AG20443 (cell line): ENCODE measurements at places on chromosomes 6 and 20.

DNA sequence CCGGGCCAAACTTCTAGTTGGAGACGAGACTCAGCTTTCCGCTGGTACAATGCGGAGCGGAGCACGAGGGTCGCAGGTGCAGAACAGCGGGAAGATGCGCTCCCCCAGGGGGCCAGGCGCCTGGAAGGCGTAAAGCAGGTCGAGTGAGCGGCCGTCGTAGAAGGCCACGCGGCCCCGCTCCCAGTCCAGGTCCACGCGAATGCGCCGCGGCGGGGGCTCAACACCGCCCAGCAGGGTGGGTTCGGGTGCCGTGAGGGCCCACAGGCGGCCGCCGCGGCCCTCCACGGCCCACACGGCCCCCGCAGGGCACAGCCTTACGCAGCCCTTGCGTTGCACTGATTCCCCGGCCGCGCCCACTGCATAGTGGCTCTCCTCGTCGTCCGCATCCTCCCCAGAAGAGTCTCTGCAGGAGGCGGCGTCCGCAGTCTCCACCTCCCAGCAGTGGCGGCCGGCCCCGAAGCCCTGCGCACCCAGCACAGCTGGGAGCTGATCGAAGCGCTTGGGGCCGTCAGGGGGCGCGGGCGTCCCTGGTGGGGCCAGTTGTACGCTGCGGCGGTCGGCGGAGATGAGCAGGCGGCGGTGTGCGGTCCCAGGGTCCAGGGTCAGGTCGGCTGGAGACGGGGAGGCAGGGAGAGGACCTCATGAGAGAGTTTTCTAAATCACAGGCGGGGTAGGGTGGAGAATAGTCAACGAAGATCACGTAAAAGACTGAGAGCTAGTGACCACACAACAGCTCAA lies 4.3 kb downstream of the PPP1R11 start:
- DNase-seq, result peak; percentile 50

GRCh38 chr6:154993710-154994109 lies 1.4 kb upstream of the TIAM2 start:
- no peak for DNase-seq

DNA sequence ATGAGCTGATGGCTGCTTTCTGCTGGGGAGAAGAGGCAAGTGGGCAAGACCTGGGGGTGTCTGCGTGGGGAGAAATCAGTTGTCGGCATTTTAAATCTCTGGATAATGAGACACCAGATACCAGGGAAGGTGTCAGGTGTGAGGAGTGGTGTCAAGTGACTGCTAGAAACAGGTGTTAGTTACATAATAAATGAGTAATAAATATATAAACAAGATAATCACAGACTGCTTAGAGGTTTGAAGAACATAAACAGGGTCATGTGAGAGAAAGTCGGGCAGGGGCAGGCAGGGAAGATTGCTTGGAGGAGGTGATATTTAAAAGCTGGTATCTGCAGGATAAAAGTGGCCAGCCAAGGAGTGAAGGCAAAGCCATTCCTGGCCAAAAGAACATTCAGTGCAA lies 87.2 kb upstream of the RIN2 start:
- no peak for DNase-seq

- DNase-seq, result no peak
Observed at GRCh38 chr6:4931530-4932227, 72.2 kb downstream of the RPP40 start.

- no peak for DNase-seq
Observed at GRCh38 chr6:79034865-79035264, 43.2 kb downstream of the PHIP start.

GRCh38 chr20:36919715-36920333 lies 31.7 kb downstream of the SAMHD1 start:
- DNase-seq, result peak; percentile 75

DNA sequence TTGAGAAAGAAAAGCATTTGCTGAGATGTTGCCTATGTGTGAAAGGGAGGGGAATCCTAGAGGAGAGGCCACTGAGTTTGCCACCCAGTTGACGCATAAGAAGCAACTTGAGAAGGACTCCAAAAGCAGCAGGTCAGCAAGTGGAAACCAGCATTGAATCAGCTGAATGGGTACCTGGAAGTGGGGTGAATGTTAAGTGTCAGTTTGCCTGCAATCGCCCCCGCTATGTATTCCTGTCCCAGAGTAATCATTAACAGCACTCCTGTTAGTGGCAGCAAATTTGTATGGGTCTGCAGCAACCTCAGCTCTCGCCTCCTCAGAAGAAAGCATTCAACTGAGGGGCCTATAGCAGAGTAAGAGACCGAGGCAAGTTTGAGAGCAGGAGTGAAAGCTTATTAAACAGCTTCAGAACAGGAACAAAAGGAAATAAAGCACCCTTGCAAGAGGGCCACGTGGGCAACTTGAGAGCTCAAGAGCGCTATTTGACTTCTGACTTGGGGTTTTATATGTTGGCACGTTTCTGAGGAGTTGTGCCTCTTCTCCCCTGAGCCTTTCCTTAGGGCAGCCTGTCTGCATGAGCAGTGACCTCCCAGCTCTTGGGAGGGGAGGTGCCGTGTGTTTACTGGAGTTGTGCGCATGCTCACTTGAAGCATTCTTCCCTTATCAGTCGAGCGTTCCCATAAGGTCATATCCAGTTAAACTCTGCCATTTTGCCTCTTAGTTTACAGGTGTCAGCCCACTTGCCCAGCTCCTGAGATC lies 122.6 kb upstream of the PHACTR1 start:
- no peak for DNase-seq

DNA sequence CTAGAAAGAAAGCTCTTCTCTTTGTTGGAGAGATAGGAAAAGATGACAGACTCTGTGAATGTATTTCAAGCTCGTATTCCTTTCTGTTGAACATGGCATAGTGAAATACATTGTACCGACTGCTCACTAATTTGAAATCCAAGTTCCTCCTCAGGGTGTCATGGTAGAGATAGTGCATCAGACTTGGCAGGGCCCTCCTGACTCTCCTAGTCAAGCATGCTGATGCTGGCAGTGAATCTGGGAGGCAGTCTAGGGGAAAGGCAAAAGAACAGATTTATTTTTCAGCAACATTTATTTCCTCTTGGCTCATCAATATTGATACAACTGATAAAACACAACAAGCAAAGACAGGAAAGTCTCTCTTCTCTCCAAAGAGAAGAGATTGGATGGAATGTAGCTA lies 356.3 kb upstream of the IRAK1BP1 start:
- no peak for DNase-seq

- DNase-seq, result no peak
Observed at GRCh38 chr20:11799281-11799684, 118.4 kb upstream of the BTBD3 start.

GRCh38 chr20:58901488-58902402 lies 49.2 kb downstream of the GNAS start:
- no peak for DNase-seq

GRCh38 chr6:168988801-168989200 lies 264.8 kb downstream of the THBS2 start:
- DNase-seq, result no peak

GRCh38 chr6:139449611-139450000 lies 75.2 kb upstream of the CITED2 start:
- no peak for DNase-seq

GRCh38 chr6:31651602-31652191 lies 764 bp downstream of the BAG6 start:
- DNase-seq, result peak; percentile 82

- peak; percentile 88 for DNase-seq
Observed at GRCh38 chr6:142902636-142903053, 42.3 kb downstream of the HIVEP2 start.

DNA sequence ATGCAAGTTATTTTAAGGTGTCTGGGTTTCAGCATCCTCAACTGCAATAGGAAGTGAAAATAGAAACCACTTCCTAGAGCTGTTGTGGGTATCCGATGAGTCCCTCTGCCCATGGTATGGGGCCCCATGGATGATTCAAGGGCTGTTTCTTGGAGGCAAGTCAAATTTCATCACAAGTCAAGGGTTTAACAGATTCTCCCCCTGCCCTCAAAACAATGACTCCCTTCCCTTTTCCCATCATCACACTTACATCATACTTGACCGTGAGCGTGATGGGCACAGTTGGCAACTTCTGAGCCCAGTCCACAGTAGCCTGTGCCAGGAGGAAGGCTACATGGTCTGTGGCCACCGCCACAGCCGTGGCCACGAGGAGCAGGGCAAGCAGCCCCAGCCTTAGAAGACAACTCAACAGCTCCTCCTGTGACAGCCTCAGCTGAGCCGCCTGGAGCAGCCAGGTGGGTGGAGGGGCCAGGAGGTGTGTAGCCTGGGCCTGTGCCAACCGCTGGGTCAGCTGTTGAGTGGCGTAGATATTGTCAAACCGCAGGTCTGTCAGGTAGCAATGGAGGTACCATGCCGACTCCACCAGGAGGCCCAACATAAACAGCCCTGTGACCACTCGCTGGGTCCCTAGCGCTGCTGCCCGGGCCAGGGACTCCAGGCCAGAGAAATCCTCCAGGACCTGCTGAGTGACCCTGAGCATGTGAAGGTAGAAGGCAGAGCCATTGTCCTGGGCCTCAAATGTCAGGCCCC lies 5.2 kb downstream of the OCSTAMP start:
- DNase-seq, result no peak

DNA sequence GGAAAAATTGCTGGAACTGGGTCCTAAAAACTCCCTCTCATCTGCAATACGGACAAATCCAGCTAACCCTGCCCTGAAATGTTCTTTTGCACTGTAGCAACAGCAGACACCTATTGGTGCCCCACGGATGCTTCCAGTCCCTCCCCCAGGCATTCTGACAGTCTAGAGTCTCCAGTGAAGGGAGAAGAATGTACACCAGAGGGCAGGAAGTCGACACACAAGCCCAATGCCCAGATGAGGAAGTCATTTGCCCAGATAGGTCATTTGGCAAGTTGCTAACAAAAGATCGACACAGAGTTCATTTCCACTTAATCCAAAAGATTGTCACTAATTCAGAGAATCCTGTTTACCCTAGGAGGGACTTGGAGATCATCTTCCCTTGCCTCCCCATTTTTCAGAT lies 293.0 kb upstream of the PRDM1 start:
- DNase-seq, result no peak

- DNase-seq, result no peak
Observed at GRCh38 chr6:84667252-84668213, 96.9 kb downstream of the TBX18 start.

- no peak for DNase-seq
Observed at GRCh38 chr6:74319292-74319691, 623.3 kb downstream of the CD109 start.

- no peak for DNase-seq
Observed at GRCh38 chr20:46994341-46994740, 99.7 kb downstream of the EYA2 start.

- DNase-seq, result no peak
Observed at GRCh38 chr6:42748203-42748898, 2.4 kb upstream of the TBCC start.

- no peak for DNase-seq
Observed at GRCh38 chr6:41036601-41037000, 2.4 kb downstream of the UNC5CL start.

- no peak for DNase-seq
Observed at GRCh38 chr6:103504501-103505154, 1355.1 kb downstream of the HACE1 start.

GRCh38 chr6:88856566-88856965 lies 106.9 kb downstream of the RNGTT start:
- DNase-seq, result peak; percentile 8

GRCh38 chr6:56949925-56950495 lies 4.9 kb upstream of the BEND6 start:
- no peak for DNase-seq

GRCh38 chr6:84428300-84428907 lies 201.0 kb upstream of the CEP162 start:
- peak; percentile 67 for DNase-seq

- no peak for DNase-seq
Observed at GRCh38 chr6:135499441-135500340, 2.2 kb upstream of the AHI1 start.

DNA sequence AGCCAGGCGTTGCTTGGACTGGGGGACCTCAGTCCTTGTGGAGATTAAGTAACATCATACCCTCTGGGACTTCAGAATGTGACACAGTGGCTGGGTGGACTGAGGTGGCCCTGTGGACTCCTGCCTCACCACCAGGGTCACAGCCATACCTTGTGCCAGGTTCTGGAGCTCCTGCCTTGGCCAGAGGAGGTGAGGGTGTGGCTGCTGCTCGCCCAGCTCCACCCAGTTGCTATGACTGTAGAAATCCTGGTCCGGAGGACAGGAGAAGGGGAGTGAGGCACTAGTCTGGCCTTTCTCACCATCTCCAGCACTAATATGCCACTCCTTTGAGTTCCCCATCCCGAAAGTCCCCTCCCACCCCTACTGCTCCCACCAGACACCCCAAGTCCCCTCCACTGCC lies 1.9 kb downstream of the VWA7 start:
- no peak for DNase-seq
